ENCODE measurements at places on chromosomes 7 and 10.

GRCh38 chr7:4633012-4633411 is 49.1 kb upstream of the FOXK1 start:
- no peak overlapping the region for H3K27ac ChIP-seq
- no peaks in the 10 kb centered on the region for H3K4me1 ChIP-seq
- no peaks in the 10 kb centered on the region for H3K27me3 ChIP-seq
- no peaks in the 10 kb centered on the region for H3K36me3 ChIP-seq

DNA sequence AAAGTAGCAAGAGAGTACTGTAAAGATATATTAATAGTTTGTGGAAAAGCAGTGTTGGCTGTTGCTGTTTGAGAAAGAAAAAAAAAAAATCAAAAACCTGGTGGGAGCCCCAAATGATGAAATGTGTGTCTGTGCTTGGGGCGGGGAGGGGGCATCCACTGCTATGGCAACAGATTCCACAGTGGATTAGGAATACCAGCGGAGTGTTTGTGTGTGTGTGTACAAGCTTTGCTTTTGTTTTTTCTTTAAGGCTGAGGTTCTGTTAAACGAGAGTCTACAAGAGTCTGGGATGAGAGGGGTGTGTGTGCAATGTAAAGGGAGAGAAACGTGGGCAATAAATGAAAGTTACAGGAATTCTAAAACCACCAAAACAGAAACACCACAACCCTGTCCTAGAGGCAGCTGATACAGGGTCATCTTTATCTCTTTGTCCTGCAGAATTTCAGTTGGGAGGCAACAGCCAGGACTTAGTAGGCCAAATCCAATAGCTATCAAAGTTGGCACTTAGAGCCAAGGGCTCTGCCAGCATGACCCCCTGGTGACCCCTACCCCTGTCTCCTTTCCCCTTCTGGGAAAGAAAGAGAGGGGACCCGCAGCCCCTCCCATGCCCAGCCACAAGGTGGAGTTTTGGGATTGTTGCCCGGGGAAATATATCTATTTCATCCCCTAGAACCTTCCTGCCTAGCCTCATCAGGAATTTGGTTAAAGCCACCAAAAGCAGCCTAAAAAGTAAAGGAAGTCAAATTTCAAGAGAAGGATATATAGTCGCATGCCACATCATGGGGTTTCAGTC is 85.4 kb downstream of the OSBPL3 start:
- DNase-seq = no peak
- H3K4me3 ChIP-seq = no peak overlapping the region
- H3K27ac ChIP-seq = no peak overlapping the region
- no peaks in the 10 kb centered on the region for H3K27me3 ChIP-seq

- peak within 1 kb of the TSS; percentile 98 for H3K27ac ChIP-seq
- H3K4me1 ChIP-seq = peaks cover 18% of the 10 kb centered on the region
- peak; percentile 82 for DNase-seq
- H3K27me3 ChIP-seq = peaks cover 4% of the 10 kb centered on the region
These were observed at the start of gene MKX for GRCh38 chr10:27745732-27746396. MKX (minus strand) TSS chr10:27745819; CDS start chr10:27743415, 2,404 bp downstream.

- no peaks in the 10 kb centered on the region for H3K27me3 ChIP-seq
- no peaks in the 10 kb centered on the region for H3K4me1 ChIP-seq
- no peak for DNase-seq
- no peak overlapping the region for H3K4me3 ChIP-seq
- H3K27ac ChIP-seq = no peak overlapping the region
These were observed 156.6 kb upstream of the SEMA3D start for GRCh38 chr7:85343484-85343883.

DNA sequence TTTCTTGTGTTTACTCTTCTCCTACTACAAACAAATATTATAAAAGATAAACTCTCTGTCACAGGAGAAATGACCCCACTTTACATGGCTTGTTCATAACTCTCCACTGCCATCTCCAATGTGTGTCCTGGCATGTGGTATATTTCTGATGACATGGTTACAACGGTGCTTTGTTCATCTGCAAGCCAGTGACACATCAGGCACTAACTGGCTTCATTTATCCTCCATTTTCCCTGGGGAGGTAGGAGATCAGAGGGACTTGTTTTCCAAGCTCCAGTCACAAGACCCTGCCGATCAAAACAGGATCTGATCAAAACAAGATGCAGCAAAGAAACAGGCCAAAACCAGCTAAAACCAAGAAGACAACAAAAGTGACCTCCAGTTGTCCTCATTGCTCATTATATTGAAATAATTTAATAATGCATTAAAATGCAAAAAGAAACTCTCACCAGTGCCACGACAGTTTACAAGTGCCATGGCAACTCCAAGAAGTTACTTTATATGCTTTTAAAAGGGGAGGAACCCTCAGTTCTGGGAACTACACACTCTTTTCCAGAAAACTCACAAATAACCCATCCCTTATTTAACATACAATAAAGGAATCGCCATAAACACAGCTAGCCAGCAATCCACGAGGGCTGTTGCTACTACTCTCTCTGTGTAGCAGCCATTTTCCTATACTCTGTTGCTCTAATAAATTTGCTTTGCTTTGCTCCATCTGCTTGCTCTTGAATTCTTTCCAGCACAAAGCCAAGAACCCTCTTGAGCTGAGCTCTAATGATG is 224.2 kb downstream of the XPNPEP1 start:
- no peak for DNase-seq
- no peaks in the 10 kb centered on the region for H3K4me1 ChIP-seq

DNA sequence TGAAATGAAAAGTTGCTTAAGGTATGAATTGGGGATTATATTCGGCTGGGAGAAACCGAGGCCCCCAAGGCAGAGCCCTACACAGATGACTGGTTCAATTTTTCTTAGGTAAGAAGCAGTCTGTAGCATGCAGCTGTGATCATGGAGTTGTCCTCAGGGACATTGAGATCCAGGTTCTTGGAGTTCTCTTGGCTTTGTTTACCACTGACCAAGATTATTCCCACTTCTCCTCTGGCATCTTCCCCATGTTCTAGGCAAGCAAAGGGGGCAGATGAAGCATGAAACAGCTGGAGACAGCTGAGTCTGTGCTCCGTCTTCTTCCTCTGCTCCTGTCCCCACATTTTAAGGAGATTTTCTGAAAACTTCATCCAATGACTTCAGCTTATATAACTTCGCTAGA is 129.5 kb upstream of the BMPER start:
- no peak for DNase-seq
- peaks cover 10% of the 10 kb centered on the region for H3K4me1 ChIP-seq
- no peaks in the 10 kb centered on the region for H3K27me3 ChIP-seq
- no peak overlapping the region for H3K27ac ChIP-seq

DNA sequence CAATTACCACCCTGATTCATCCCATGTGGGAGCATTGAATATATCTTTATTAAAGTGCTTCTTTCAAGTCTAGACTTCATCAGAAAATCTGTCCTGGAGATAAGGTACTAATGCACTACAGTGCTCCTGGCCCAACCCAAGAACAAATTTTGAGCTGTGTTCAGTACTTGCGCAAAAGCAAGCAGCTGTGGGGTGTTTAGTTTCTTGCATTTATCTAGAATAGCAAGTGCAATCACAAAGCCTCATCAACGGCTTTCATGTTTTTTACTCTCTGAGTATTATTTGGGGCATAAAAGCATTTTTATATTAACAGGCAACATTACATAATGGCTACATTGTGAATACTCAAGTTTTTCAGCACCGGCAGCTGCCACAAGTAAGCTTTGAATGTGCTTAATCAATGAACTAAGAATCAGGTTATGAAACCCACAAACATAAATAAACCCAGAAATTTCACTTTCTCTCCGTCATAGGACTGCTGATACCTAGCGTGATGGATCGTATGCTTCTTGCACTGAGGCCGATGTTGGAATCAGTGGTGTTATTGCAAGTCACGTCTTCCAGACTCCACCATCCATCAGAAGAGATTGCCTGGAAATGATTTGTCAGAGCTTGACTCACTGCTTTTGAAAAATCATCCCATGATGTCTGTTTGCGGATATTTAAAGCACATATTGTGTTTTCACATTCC is 113.1 kb downstream of the CTTNBP2 start:
- H3K27me3 ChIP-seq = no peaks in the 10 kb centered on the region
- no peaks in the 10 kb centered on the region for H3K4me1 ChIP-seq
- DNase-seq = no peak
- no peak overlapping the region for H3K4me3 ChIP-seq
- H3K27ac ChIP-seq = no peak overlapping the region

GRCh38 chr7:125278318-125278717 is 348.7 kb upstream of the POT1 start:
- H3K4me3 ChIP-seq = no peak overlapping the region
- DNase-seq = no peak
- H3K4me1 ChIP-seq = no peaks in the 10 kb centered on the region
- no peaks in the 10 kb centered on the region for H3K36me3 ChIP-seq
- H3K27ac ChIP-seq = no peak overlapping the region
- no peaks in the 10 kb centered on the region for H3K27me3 ChIP-seq

DNA sequence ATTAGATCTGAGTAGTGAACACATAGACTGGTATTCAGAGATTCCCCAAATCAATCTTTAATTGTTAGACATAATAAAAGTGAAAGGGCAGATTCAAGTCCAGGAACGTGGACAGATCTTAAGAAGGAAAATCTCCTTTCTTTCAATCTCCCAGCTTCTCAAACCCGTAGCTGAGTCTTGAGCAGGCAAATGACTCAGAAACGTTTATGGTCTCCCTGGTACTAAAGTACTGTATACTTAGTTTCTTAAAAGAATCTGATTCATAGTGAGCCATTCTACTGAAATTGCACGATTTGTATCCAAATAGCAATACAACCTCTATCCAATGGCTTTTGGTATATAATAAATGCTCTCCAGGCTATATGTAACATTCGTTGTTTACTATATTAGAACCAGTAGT is 140.4 kb upstream of the RHEB start:
- peaks cover 11% of the 10 kb centered on the region for H3K4me1 ChIP-seq
- H3K27ac ChIP-seq = no peak overlapping the region
- no peaks in the 10 kb centered on the region for H3K36me3 ChIP-seq
- no peak for DNase-seq

- no peak overlapping the region for H3K4me3 ChIP-seq
- H3K36me3 ChIP-seq = no peaks in the 10 kb centered on the region
- no peak for DNase-seq
- H3K27me3 ChIP-seq = no peaks in the 10 kb centered on the region
- H3K27ac ChIP-seq = peak overlapping the region; percentile 17
These were observed 98.3 kb upstream of the ZNF438 start for GRCh38 chr10:31129880-31130405.

DNA sequence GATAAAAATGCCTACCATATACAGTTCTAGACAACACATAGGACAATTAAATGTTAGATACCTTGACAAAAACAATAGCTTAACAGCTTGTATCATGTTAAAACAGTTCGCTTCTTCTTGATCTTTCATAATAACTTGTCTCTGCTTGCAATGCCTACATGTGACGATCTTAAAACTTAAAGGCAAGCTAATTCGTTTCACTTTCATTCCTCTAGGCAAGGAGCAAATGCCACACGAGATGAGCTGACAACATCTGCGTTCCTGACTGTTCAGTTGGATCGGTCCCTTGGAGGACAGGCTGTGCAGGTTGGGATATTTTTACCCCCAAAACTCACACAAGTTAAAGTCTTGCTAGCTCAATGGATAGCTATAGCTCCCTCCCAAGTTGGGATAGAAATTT is 51.6 kb upstream of the ARL4A start:
- no peaks in the 10 kb centered on the region for H3K27me3 ChIP-seq
- no peaks in the 10 kb centered on the region for H3K4me1 ChIP-seq
- no peak overlapping the region for H3K27ac ChIP-seq
- no peaks in the 10 kb centered on the region for H3K36me3 ChIP-seq
- no peak for DNase-seq
- H3K4me3 ChIP-seq = no peak overlapping the region

DNA sequence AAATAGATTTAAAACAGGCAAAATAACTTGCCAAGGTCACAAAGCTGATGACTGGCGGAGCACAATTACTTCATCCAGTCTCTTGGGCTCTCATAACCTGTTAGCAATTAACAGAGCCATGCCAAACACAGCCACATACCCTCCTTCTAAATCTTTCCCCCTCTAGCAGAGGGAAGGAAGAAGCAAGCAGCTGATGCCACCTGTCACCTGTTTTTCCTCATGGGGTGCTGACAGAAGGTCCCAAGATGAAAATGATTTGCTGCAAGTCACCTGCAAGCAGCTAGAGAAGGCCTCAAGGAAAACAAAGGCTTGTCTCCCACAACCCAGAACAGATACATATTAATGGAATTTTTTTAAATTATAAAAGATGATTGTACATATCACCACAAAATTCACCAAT is 117.8 kb downstream of the GFRA1 start:
- no peak for DNase-seq
- H3K4me3 ChIP-seq = no peak overlapping the region
- H3K27me3 ChIP-seq = no peaks in the 10 kb centered on the region
- H3K36me3 ChIP-seq = no peaks in the 10 kb centered on the region
- H3K27ac ChIP-seq = no peak overlapping the region

GRCh38 chr10:48382982-48383381 is 76.5 kb downstream of the MAPK8 start:
- H3K4me1 ChIP-seq = no peaks in the 10 kb centered on the region
- DNase-seq = no peak
- no peak overlapping the region for H3K27ac ChIP-seq
- no peak overlapping the region for H3K4me3 ChIP-seq

GRCh38 chr10:11837372-11838161 is 14.4 kb downstream of the PROSER2 start:
- H3K36me3 ChIP-seq = no peaks in the 10 kb centered on the region
- no peak overlapping the region for H3K4me3 ChIP-seq
- H3K27ac ChIP-seq = no peak overlapping the region
- no peaks in the 10 kb centered on the region for H3K27me3 ChIP-seq

GRCh38 chr10:79266543-79267312 is 80.5 kb upstream of the PPIF start:
- no peaks in the 10 kb centered on the region for H3K27me3 ChIP-seq
- H3K4me3 ChIP-seq = peak overlapping the region; percentile 10
- H3K27ac ChIP-seq = peak overlapping the region; percentile 87
- H3K4me1 ChIP-seq = peaks cover 73% of the 10 kb centered on the region
- H3K36me3 ChIP-seq = no peaks in the 10 kb centered on the region
- DNase-seq = peak; percentile 86
